ENCODE measurements at places on chromosomes 13 and 19. TPM values are rescaled to one million over a fixed set of nuclear protein-coding genes. Genes with fewer than 3 reads are reported as not detected.

GRCh38 chr13:91893040-91893439, 494.6 kb downstream of the GPC5 start:
- no peak for DNase-seq

Gene OVOL3
- not detected for polyA plus RNA-seq

Gene FAAP24
- 1.3 TPM for polyA plus RNA-seq

Gene CELF5
- not detected for polyA plus RNA-seq

- DNase-seq = no peak
Measured at GRCh38 chr19:34351382-34351826, 13.6 kb upstream of the GPI start.

- DNase-seq = no peak
Measured at GRCh38 chr13:29429286-29429900, 166.1 kb downstream of the SLC7A1 start.

Gene ZC3H13
- polyA plus RNA-seq = 23.1 TPM

GRCh38 chr19:15129856-15130585, 22.8 kb downstream of the SYDE1 start:
- DNase-seq = no peak

Gene NLRP9
- polyA plus RNA-seq = not detected

DNA sequence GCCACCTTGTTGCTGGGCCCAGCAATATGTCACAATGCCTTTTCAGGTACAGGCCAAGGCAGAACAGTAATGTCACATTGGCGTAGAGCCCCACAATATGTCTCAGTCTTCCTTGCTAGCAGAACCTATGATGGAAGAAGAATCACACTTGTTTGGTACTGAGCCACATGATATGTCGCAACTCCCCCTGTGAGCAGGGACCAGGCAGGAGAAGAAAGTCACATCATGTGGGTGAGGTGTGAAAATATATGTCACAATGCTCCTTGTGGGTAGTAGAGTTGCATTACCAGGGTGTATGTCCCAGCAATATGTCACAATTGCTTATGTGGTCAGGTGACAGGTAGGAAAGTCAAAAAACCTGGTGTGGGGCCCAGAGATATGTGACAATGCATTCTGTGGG, 7.1 kb upstream of the ZNF91 start:
- DNase-seq = no peak

Gene LRP3
- 8.5 TPM for polyA plus RNA-seq

Gene KIR3DL1
- not detected for polyA plus RNA-seq

Gene ATP1A3
- polyA plus RNA-seq = 87.1 TPM

- peak; percentile 100 for DNase-seq
Measured at GRCh38 chr19:48637449-48637947, 319 bp upstream of the DBP start.

Gene ATP4B
- not detected for polyA plus RNA-seq

- DNase-seq = no peak
Measured at GRCh38 chr19:33957804-33958203, 161.1 kb downstream of the KCTD15 start.

- DNase-seq = no peak
Measured at GRCh38 chr19:17078920-17079709, 3.5 kb downstream of the MYO9B start.

- DNase-seq = no peak
Measured at GRCh38 chr13:26605845-26606244, 48.4 kb downstream of the WASF3 start.

- DNase-seq = peak; percentile 22
Measured at GRCh38 chr13:40381935-40382764, 284.3 kb downstream of the FOXO1 start.

DNA sequence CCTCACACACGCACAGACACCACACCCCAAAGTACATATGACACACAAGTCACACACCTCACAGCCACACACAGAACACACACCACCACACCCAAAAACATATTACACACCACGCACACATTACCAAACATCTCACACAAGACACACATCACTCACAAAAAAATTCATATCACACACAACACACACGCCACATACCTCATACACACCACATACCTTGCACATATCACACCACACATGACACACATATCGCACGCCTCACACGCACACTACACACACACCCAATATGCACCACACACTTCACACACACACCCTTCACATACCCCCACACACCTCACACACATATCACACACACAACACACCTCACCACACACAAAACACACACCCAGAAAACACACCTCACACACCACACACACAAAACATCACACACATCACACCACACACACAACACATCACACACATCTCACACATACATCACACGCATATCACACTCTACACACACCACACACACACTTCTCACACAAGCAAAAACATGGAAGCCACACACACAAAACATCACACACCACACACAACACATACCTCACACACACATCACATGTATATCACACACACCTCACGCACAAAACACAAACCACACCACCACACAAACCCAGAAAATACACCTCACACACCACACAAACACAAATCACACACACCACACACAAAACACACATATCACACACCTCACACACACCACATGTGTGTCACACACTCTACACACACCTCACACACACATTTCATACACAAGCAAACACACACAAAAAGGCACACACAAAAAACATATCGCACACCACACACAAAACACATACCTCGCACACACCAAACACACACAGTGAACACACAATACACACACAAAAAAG, 132.1 kb downstream of the CRYL1 start:
- DNase-seq = no peak

DNA sequence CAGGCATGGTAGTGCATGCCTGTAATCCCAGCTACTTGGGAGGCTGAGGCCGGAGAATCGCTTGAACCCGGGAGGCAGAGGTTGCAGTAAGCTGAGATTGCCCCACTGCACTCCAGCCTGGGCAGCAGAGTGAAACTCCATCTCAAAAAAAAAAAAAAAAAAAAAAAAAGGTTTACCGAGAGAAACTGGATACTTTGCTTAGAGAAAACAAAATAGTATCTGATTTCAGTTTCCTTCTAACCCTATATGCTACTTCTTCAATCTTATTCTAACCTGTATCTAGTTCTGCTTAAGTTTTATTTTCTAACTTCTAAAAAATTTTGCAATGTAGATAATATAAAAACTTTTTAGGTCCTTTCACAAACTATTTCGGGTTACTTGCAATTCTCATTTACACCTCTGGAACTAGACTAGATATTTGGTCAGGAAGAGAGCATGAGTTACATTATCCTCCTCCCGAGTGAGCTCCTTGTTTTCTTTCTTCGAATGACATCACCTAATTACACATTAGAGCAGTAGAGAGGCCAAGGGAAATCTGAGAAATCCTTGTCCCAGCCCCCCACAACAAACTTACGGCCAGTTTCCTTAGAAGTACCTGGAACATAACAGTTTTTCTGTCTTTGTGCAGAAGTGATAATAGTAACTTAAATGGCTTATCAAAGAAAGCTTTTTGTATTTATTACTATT, 128.9 kb downstream of the B3GLCT start:
- DNase-seq = no peak

Gene CGB5
- not detected for polyA plus RNA-seq

Gene COX7A1
- 850 TPM for polyA plus RNA-seq

Measured in heart right ventricle (tissue), 16 donors.